ENCODE measurements at places on chromosomes 2 and 18. TPM values are rescaled to one million over a fixed set of nuclear protein-coding genes. Genes with fewer than 3 reads are reported as not detected.
A peak's percentile ranks its signal among the peaks of the same experiment; 100 is the strongest.

- peak; percentile 39 for DNase-seq
Measured at GRCh38 chr2:191637182-191638078, 40.5 kb upstream of the NABP1 start.

DNA sequence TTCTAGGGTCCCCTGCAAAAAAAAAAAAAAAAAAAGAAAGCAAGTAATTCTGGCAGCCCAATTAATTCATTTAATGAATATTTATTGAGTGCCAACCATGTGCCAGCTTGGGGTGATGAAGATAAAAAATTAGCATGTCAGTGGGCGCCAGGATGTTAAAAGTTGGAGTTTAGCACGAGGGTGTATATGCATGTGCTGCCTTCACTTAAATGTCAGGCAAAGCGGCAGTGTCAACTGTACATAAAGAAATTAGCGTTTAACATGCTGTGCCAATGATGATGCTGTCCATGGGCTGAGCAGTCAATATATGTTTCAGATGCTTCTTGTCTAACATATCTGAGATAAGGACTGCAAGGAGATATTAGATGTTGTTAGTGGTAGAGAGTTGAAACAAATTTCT, 49.5 kb downstream of the ASAP2 start:
- no peak for DNase-seq

- DNase-seq, result peak; percentile 42
Measured at GRCh38 chr18:74196220-74197119, 48.1 kb downstream of the TIMM21 start.

DNA sequence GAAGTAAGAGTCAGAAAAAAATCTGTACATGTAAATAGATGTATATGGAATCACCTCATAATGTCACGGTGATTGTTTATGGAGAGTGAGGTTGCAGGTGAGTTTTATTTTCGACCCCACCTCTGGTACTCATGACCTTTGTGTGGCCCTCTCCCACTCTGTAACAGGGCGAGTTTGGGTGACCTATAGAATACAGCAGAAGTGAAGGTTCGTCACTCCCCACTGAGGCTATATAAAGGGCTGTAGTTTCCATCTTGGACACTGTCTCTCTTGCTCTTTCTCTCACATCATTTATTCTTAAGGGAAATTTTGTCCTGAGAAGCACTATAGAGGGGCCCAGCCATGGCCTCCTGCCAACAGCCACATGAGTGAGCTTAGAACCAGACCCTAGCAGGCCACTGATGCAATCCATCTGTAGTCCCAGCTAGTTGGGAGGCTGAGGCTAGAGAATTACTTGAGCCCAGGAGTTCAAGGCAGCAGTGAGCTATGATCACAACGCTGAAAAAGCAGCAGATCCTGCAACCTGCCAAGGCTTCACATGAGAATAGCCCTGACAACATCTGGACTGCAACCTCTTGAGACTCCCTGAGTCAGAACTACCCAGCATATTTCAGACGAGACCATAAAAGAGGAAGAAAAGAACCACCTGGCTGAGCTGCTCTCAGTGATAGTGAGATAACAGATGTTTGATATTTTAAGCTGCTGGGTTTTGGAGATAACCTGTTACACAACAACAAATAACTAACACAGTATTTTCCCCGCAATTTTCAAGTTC, 74.3 kb upstream of the SLC1A4 start:
- no peak for DNase-seq

GRCh38 chr2:69902213-69902922, 8.6 kb downstream of the SNRNP27 start:
- no peak for DNase-seq

The SPATA3 gene
- total RNA-seq, result not detected

The VSNL1 gene
- 4.6 TPM for total RNA-seq

The KCNF1 gene
- total RNA-seq, result 0.52 TPM
